Stimulated activated CD4-positive, alpha-beta T cell treated with anti-CD3 and anti-CD28 coated beads, Interleukin-12 subunit alpha, Interleukin-12 subunit beta, amount 100 ng/mL, for 24 hours (primary cell): ENCODE measurements at places on chromosomes 2 and 18.

GRCh38 chr2:129763190-129763846 is 216.1 kb upstream of the RAB6C start:
- DNase-seq: no peak

DNA sequence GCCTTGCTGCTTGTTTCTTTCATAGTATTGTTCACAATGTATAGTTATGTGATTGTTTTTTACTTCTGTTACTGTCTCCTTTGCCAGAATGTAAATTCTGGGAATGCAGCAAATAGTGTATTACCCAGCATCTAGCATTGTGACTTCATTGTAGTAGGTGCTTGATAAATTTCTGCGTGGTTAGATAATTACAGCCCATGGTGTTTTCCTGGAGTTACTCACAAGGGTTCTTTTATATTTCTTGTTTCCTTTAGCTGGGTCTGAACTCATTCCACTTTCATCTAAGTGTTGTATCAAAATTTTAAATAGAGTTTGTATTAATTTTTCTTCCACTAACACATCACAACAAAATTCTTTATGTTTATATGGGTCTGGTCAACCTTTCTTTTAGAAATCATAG is 132.6 kb downstream of the MAP4K4 start:
- DNase-seq: no peak

- DNase-seq: no peak
These were observed 132.6 kb downstream of the NFATC1 start for GRCh38 chr18:79528316-79528695.

DNA sequence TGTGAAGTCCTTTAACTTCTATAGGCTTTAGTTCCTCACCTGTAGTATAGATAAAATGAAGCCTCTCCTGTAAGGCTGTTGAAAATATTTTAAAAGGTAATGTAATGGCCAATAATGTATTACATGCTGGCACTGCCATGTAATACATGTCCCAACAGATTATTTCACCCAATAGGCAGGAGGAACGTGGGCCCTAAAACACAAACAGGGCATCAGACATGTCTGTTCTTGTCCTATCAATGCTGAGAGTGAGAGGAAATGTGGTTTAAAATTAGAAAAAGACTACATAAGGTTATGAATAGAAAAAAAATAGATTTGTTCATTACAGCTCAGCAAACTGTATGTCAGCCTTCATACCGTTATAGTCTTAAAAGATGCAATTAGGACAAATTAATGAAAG is 492.7 kb upstream of the DDX18 start:
- DNase-seq: no peak

DNA sequence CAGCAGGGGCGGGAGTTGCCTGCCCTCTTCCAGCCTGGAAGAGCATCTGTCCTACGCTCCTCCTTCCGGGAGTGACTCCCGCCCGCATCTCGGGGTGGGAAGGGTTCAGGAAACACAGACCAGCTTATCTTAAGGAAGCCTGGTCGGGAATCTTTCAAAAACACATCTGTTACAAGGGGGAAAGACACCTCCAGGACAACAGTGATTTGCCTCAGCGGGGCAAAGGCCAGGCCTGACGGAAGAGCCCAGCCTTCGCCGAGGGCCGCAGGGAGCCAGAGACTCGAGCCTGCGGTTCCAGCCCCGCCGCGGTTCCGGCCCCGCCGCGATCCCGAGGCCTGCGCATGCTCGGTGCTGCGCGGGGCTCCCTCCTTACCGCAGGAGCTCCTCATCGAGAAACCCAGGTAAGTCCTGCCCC is 38.1 kb upstream of the TGIF1 start:
- DNase-seq: no peak

DNA sequence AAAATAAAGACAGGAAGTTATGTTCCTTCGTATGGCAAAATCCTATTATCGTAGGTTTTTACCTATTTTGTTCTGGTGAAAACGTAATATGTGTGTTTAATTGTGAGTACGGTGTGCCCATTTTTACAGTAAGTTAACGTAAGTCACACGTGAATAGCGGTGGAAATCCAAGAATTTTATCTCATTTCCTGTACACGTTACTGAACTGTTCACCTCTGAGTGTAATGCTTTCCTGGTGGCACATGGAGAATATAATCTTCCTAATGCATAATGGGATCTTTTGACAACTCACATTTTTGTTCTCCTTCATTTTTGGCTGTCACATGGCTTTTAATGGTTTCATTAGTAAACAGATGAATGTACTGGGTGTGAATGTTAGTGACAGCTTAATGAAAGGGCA is 28.2 kb downstream of the BCL2L11 start:
- no peak for DNase-seq

- DNase-seq: no peak
These were observed 128.2 kb downstream of the COL4A4 start for GRCh38 chr2:227035711-227036367.

DNA sequence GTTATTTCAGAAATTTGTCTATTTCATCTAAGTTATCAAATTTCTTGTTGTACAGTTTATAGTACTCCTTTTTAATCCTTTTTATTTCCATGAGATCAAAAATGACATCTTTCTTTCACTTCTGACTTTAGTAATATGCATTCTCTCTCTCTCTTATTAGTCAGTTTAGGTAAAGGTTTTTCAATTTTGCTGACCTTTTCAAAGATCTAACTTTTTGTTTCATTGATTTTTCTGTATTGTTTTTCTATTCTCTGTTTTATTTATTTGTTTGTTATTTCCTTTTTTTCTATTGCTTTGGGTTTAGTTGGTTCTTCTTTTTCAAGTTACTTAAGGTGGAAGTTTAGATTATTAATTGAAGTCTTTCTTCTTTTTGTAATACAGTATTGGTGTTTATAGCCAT is 294.2 kb downstream of the CCDC85A start:
- no peak for DNase-seq

GRCh38 chr2:199366406-199366805 is 91.3 kb downstream of the SATB2 start:
- no peak for DNase-seq

- DNase-seq: no peak
These were observed 6.8 kb downstream of the STK25 start for GRCh38 chr2:241501551-241501950.

- DNase-seq: no peak
These were observed 777 bp upstream of the C18orf32 start for GRCh38 chr18:49487711-49488310.

DNA sequence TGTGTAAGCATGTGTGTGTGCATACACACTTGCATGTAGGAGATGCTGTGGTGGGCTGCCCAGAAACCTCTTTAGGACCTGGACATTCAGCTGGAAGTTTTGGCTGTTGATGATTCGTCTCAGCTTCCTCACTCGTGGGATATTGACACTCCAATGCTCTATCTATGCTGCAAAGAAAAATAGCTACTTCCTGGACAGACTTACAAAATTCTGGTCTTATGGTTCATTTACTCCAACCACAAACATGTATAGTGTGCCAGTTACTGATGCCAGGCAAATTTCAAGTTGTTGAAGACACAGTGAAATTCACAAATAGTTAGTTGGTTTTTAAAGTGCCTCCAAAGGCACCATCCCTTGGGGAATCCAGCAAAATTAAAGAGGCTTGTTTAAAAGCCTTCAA is 882.6 kb downstream of the CPS1 start:
- no peak for DNase-seq

DNA sequence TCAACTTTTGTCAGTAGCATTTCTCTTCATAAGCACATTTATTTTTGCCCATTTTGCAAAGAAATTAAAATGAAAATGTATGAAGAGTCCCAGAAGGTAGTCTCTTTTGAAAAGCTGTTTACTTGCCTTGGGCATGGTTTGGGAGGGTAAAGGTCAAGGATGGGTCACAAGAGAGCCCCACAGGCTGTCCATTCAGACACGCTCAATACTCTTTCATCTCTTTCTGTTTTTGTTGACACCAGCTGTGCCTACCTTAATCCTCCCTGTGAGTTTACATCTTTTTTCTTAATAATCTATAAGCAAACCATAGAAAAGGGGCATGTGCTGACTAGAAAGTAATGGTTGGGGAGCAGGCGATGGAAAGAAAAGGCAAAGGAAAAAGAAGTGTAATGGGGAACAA is 49.6 kb upstream of the KLF7 start:
- DNase-seq: no peak

DNA sequence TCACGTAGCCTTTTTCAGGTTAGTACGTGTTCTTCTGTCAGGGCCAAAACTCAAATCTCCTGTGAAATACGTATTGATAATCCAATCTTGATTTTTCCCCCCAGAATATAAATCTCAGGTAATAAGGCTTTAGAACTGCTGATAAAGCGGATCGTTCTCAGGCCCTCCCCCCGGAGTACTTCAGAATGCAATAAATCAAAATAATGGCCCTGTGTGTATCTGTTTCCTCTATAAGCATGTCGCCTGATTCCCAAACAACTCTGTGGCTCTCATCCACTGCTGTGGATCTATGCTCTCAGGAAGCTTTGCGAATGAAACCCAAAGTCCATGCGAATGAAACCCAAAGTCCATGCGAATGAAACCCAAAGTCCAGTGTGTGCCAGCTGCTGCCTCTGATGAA is 49.4 kb downstream of the IMPA2 start:
- DNase-seq: no peak

- DNase-seq: no peak
These were observed 7.4 kb downstream of the SCN3A start for GRCh38 chr2:165196411-165196810.

DNA sequence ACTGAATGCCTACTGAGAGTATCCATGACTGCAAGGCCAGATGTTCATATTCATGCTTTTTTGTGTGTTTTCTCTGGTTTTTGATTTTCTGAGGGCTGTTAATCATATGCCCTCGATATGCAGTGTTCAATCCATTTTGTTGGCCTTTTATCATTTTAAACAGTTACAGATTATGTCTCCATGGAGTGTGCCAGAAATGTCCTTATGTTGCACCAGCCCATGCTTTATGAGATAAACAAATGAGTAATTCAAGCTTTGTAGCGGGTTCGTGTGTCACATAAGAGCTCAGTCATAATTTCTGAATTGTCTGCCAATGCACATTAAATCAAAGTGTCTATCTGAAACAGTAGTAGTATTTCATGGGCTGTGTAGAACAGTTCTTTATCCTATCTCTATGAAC is 583.0 kb downstream of the THSD7B start:
- DNase-seq: no peak

- no peak for DNase-seq
These were observed 40.3 kb downstream of the PRKD3 start for GRCh38 chr2:37284381-37284780.

- no peak for DNase-seq
These were observed 22.0 kb upstream of the UPP2 start for GRCh38 chr2:158079672-158080071.

DNA sequence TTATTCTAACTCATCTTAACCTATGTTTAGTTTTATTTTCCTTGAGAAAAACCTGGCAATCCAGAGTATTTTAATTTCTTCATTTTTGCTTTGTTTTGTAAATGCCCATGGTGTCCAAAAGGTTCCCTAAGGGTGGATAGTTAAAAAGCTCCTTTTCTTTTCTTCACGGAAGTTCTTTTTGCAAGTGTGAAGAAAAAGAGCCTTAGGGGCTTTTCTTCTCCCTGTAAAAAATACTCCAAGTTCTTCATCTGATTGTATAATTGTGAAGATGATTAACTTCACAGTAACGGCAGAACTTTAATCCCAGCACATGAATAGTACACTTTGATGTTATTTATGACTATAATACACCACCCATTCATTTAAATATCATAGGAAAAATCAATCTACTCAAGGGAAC is 530.2 kb upstream of the LINC00305 start:
- DNase-seq: no peak

DNA sequence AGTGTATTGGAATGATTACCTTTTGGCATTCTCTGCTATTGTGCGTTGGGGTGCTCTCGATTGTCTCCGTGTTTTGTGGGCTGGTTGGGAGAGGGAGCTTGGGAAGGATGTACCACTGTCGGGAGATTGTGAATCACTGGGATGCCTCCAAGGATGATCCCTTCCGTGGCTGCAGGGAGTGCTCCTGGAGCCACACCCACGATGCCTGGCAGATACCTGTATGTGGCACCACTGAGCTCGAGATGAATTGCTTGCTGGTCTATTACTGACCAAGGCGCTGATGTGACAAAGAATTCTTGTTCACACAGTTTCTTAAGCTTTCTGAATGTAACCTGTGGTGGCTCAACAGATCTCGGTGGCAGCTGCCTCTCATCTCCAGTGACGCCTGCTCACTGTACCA is 159.7 kb upstream of the LHCGR start:
- no peak for DNase-seq

DNA sequence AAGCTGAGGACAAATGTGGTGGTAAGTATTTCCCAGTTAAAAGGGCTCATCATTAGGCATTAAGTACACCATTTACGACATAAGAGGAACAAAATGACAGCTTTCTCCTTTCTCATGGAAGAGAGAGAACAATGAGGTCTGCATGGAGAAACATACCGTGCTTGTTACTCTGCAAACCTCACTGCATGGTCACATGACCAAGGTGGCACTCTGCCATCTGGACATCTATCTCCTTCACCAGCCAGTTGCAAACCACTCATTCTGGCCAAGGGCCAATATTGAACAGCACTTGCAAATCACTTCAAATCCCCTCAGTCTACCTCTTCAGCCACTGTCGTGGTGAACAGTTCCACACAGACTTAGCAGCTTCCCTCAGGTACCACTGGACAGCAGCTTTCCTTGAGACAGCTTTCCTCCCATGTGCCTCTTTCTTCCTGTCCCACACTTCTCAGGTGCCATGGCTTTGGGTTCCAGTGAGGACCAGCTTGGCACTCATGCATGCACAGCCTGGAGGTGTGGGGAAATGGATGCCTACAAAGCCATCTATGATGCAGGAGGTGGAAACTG is 29.5 kb upstream of the DPP4 start:
- DNase-seq: no peak

- no peak for DNase-seq
These were observed 139.0 kb upstream of the ITGB6 start for GRCh38 chr2:160338901-160339685.

DNA sequence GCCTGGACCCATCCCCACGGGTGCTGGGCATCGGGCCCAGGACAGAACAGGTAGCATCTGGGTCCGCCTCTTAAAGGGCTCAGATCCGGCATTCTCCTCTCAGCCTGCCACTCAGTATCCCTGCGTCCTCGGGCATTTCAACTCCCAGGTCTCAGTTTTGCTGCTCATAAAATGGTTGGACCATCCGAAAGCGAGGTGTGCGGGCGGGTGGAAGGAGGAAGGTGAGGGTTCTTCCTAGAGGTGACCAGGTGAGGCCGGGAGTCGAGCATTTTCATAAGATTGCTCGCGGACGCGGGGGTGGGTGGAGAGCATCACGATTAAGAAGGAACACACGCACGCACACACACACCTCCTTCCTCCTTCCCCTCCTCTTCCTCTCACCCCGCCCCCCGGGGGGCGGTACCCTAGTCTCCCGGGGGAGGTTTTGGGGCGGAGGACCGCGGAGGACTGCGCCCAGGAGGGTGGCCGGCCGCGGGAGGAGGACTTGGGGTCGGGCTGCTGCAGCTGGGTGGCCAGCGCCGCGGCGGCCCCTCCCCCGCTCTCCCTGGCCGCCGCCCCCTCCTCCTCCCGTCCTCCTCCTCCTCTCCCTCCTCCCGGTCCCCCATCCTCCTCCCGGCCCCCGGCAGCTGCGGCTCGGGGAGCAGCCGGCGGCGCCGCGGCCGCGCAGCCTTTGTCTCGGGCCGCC is 97.9 kb upstream of the GPR45 start:
- DNase-seq: no peak
